ENCODE measurements at places on chromosomes 7 and 10. TPM values are rescaled to one million over a fixed set of nuclear protein-coding genes. Genes with fewer than 3 reads are reported as not detected.

DNA sequence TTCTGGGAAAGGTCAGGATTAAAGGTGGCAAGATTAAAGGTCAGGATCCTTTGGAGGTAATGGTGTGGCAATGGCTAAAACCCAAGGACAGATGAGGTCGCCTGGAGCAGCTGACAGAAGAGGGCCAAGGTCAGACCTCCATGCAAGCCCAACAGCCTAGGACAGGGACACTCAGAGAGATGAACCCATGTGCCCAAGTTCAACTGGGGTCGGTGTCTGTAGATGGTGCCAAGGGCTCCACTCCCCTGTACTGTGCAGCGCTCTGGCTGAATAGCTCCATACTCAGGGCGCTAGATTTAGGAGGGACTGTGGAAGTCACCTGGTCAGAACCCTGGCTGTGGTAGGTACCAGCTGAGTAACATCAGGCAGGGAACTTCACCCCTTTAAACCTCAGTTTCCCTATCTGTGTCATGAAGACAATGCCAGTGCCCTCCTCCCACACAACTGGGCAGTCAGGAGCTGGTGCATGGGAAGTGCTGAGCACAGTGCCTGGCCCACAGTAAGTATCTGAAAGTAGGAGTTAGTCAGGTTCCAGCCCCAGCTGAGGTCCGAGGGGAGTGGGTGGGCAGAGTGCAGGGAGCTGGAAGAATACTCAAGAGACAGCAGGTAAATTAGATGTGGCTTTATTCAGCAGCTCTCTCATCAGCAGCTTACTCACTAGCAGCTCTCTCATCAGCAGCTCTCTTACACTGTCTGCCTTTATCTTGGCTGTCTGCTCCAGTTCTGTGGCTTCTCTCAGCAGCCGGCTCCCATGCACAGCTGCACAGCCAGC, 327.1 kb downstream of the GLRX3 start:
- peak; percentile 19 for DNase-seq

GRCh38 chr7:25314731-25315267, 86.5 kb upstream of the NPVF start:
- no peak for DNase-seq

DNA sequence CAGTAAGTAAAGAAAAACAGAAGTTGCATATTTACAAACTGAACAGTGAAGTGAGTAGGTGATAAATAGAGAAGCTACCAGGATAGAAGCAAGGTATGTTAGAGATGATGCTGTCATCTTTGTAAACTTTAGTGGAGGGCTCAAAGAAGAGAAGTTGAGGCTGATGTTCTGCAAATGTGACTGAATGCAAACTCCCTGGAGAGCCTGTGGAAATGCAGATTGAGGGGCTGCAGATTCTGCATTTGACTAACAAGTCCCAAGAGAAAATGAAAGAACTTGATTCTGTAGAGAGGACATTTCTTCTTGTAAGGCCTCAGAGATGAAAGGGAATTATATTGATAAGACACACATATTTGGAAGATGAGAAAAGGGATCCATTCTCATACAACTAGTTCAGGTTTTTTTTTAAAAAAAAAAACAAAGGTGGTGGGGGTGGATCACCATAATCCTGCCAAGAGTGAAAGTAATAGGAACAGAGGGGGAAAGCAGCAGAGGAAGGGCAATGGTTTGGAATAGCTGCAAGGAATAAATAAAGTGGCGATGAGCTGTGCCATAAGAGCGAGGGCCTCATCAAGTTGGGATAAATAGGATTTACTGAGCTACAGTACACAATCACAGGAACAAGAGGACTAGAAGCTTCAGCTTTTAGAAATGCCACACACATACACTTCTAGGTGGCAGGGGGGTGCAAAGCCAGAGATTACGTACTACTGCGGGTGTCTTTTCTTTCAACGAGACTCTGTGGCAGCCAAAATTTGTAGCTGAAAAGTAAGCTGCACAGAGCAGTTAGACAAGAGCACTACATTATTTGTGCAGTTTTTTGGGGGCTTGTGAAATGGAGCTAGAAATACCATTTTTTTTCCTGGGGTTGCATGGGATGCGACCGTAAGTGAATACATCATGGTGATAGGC, 778.5 kb downstream of the NRG3 start:
- DNase-seq: no peak

Gene UPK3B
- not detected for total RNA-seq

DNA sequence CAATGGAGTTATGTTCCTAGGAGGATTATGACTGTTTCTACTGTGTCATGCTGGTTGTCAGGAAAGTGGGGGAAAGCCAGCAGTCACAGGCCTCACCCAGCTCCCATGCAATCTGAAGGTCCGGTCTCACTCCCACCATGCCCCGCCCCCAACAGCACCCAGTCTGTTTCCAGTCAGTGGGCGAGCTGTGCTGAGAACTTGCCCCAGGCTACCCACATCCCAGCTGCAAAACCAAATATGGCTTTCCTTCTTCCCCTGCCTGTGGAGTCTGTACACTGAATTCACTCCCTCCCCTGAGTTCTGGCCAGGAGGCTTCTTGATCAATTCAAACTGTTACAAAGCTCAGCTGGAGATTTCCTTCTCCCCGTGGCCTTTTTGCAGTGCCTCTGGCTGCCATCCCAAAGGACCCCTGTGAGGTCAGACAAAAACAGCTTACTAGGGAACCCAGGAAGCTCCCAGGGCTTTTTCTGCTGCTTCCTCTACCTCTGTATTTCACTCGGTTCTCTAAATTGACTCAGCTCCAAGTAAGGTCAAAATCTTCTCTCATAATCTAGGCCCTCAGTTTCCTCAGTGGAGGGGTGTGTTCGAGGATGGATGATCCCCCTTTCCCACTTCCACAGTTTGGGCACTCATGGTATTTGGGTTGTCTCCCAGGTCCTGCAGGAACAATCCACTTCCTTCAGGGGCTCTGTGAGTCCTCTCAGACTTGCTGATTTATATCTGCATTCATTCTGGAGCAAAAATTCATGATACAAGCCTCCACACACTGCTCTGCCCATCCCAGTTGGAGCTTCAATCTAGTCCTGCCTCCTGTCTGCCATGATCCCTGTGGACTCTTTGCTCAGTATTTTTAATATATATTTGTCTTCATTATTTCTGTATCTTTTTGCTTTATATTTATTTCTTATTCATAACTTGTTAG, 205.5 kb downstream of the SEMA3D start:
- DNase-seq: no peak

Gene ARHGAP12
- total RNA-seq: 15.8 TPM

DNA sequence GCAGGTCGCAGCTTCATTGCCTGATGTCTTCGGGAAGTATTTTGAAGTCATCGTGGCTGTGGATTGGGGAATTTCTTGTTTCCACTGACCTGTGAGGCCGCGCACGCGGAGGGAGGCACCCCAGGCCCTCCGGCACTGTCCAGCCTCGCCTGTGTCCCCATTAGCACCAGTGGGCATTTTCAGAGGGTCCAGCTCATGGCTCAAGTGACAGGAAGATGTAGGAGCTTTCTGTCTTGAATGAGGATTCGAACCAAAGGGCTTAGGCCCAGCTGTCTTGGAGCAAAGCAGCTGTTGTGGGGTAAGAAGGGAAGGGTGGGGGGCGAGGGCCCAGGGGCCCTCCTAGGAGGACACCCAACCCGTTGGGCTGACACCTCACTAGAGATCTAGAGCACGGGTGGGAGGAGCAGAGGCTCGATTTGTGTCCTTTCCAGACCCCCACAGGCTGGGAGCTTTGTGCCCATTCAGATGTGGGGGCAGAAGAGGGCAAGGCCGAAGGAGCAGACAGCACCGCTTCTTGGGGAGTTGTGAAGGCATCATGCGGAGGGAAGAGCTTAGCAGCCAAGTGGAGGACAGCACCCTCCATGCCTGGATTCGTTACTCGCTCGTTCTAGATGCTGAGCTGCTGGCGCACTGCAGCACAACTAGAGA, 914 bp downstream of the ZNF37A start:
- no peak for DNase-seq

DNA sequence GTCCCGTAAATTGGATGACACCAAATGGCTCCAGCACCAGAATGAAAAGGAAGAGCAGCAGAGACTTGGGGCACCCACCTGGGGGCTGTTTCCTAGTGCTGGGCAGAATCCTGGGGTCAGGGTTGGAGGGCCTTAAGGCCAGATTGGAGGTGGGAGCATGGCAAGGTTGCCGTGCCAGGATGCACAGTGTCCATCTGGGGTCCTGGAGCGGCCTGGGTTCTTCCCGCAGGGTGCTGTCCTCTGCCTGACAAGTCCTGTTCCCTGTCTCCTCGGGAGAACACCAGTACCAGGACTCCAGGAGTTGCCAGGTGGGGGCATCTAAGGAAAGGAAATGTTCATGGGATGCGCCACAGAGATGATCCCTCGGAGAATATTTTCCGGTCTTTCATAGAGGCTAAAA, 42.8 kb downstream of the MGMT start:
- no peak for DNase-seq

Gene HABP2
- not detected for total RNA-seq

DNA sequence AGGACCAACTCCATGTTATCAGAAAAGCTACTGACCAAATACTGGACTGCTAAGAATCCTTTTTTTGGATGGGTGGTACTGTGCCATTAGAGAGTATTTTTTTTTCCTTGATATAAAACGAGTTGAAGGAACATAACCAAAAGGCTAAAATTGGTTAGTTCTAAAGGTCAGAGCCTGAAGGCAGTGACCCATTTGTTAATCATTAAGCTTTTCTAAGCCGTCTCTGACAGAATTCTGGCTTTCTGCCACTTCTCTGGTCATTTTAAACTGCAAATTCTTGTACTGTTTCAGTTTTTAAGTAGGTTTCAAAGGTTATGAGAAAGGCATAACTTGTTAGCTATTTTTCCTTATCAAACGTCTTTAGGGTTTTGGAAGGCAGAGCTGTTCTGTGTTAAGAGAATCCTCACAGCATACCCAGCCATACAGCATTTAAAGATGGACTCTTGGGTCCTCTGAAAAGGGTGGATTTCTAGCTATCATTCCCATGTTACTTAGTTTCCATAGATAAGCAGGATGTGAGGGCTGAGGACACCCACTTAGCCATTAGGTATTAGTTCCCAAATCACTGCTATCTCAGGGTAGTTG, 196.8 kb downstream of the RNLS start:
- DNase-seq: no peak

DNA sequence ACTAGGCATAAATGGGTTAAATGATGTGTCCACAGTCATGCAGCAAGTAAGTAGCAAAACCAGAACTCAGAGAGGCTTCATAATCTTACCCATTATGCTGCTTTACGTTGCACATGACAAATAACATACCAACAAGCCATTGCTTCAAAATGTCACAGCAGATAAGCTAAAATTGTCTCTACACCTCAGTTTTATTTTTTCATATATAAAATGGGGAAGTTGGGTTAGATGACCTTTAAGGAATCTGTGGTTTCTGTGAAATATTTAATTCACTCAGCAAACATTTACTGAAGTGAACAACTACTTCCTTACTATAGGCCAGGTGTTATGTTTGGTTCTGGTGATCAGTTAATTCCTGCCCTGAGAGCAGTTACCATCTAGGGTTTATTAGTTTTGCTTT, 2.2 kb upstream of the ASCC1 start:
- no peak for DNase-seq

- DNase-seq: no peak
Measured at GRCh38 chr10:6123532-6123931, 34.7 kb downstream of the RBM17 start.

Gene GJC3
- not detected for total RNA-seq

DNA sequence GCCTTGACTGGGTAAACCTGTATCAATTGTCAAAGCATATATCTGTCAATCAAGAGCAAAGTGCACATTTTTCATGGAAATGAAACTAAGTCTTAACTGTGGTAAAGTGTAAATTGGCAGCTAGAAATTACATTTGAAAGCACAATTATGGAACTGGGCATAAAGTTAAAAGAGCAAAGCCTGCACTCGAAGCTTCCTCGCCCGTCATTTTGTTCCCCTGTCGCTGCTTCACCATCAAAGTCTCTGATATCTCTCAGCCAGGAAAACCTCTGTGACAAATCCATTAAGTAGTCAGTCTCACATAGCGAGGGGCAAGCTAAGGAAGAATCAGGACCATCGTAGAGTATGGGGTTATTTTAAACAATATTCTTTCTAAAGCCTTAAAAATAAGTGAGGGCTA, 27.9 kb downstream of the PON1 start:
- no peak for DNase-seq

Gene ST7
- 14.7 TPM for total RNA-seq

Gene PRSS37
- not detected for total RNA-seq

Data from SJSA1 (cell line).